ENCODE measurements at places on chromosomes 7 and 10.
A peak's percentile ranks its signal among the peaks of the same experiment; 100 is the strongest.

GRCh38 chr7:121003986-121004685 is 15.6 kb downstream of the CPED1 start:
- peak; percentile 17 for DNase-seq

- no peak for DNase-seq
Observed at GRCh38 chr7:111103678-111104274, 12.8 kb downstream of the LRRN3 start.

DNA sequence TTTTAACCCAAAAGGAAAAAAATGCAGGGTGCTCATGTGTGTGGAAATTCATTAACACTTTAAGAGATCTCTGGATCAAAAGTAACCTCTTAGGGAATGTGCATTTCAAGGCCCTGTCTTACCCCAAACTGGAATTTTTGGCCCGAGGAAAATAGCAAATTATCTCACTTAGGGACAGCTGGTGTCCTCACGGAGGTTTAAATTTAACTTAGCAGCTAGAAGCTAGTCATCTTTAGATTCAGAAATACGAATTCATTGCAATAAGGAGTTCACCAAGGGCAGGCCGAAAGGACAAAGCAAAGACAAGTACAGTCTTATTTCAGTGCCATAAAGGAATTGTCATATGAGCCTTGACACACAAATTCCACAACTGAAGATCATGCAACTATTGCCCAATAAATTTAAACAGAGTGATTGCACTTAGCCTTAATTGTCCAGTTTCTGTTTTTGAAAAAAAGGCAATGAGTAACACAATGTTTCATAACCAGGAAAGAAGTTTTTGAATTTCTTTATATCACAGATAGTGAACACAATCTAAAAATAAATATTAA is 22.4 kb upstream of the SEMA3C start:
- DNase-seq, result no peak

- no peak for DNase-seq
Observed at GRCh38 chr10:63773106-63773505, 251.9 kb downstream of the REEP3 start.

DNA sequence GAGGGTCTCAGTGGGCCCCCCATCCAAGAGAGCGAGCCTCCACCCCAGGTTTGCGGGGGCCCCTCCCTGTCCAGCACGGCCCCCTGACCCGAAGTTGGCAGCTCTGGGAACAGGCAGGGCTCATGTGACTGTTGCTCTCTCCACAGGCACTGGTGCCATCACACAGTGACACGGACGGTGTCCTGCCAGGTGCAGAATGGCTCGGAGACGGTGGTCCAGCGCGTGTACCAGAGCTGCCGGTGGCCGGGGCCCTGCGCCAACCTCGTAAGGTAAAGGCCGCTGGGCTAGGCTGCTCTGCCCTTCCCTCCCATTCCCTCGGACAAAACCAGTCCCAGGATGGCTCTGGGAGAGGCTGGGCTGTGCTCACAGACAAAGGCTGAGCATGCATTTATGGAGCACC is 57.2 kb downstream of the COL26A1 start:
- no peak for DNase-seq

DNA sequence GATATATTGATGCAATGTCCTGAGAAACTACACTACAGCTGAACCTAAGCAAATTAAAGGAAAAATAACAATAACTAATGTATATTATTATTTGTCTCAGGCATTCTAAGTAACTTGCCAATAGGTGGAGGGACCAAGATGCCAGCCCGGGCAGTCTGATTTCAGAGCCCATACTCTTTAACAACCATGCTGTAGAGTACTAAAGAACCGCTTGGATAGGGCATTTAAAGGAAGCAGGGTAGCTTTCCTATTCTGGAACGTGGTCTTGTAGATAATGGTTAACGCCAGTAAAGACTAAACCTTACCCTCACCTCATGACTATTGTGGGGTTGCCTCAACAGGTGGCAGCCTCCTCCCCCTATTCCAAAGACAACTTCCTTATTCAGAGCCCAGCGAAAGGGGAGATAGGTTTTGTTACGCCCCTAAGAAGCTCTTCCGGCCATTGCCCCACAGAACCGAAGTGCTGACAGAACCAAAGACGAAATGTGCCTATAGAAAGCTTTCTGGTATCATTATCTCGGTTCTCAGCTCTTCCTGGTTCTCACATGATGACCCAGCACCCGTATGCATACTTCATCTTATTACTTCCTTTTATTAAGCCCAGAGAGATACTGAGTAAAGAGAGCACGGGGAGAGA is 707 bp upstream of the C1GALT1 start:
- no peak for DNase-seq

- no peak for DNase-seq
Observed at GRCh38 chr10:15316145-15316544, 54.9 kb downstream of the FAM171A1 start.

- no peak for DNase-seq
Observed at GRCh38 chr7:112290065-112290464, 83.6 kb downstream of the ZNF277 start.

GRCh38 chr7:69981646-69982045 is 383.4 kb downstream of the AUTS2 start:
- no peak for DNase-seq

DNA sequence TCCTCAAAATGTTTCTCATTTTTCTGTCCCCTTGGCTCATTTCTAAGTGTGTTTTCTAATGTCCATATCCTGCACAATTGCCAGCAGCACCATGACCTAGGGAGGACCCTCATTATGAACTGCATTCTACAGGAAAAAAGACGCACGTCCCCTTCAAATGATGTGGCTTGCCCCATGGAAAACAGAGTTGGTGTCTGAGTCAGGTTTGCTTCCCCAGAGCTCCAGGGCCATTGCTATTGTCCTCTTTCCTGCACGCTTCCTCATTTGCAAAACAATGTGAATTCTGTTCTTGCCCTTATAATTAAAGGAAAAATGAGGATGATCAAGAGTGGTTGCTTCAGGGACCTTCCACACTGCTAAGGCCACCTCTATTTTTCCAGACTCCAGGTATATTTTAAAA is 14.7 kb upstream of the ASB4 start:
- no peak for DNase-seq

DNA sequence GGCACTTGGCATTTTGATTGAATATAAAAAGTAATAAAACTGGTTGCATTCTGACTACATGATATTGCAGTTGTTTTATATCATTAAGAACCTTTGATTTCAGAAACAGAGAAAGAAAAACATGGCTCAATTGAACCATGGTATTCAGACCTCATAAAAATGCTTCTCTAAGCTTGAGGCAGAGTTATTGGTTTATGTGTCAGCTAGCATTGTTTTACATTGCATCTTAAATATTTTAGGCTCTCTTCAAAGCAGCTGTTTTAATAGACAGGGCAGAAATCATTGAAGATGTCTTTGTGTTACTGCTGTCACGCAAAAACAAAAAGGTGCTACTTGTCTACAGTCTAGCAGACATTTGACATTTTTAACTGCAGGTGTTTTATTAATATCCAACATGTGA is 299.2 kb downstream of the EXOC4 start:
- no peak for DNase-seq

DNA sequence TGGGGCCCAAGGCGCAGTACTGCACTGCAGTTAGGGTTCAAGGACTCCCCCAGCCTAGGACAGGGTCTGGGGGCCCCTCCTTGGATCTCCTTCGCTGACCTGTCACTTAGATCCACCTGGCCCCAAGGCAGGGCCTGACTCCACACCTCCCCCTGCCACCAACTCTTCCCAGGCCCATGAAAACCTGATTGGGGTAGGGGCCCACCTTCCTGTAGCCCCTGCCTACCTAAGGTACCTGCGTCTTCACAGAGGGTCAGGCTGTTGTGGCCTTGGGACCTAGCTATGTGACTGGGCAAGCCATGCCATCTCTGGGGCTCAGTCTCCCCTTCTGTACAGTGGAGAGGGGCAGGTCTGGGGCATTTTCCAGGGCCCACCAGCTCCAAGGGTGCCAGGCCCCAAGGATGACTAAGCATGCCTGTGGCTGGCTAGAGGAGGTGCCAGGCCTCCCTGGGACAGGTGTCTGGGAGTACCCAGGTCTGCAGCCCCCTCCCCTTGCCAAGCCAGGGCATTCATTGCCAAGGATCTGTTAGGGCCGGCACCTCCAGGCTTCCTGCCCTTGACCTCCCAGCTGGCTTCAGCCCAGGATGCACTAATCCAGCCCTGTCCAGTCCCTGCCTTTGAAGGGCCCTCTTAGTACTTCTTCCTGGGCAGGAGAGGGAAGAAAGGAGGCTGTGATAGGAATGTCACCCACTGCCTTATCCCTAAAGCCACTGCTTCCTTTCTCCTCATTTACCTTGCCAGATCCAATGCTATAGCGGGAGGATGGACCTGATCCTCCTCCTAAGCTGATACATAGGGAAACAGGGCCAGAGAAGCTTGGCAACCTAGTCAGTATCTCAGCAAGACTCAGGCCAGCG is 1.3 kb downstream of the LIMK1 start:
- DNase-seq, result no peak

GRCh38 chr10:103021900-103022293 is 103.8 kb downstream of the CNNM2 start:
- no peak for DNase-seq

GRCh38 chr7:150447966-150448788 is 2.3 kb upstream of the GIMAP8 start:
- no peak for DNase-seq

- DNase-seq, result no peak
Observed at GRCh38 chr7:120725376-120726039, 132.4 kb downstream of the TSPAN12 start.

GRCh38 chr10:132605390-132605789 is 67.8 kb downstream of the INPP5A start:
- no peak for DNase-seq

DNA sequence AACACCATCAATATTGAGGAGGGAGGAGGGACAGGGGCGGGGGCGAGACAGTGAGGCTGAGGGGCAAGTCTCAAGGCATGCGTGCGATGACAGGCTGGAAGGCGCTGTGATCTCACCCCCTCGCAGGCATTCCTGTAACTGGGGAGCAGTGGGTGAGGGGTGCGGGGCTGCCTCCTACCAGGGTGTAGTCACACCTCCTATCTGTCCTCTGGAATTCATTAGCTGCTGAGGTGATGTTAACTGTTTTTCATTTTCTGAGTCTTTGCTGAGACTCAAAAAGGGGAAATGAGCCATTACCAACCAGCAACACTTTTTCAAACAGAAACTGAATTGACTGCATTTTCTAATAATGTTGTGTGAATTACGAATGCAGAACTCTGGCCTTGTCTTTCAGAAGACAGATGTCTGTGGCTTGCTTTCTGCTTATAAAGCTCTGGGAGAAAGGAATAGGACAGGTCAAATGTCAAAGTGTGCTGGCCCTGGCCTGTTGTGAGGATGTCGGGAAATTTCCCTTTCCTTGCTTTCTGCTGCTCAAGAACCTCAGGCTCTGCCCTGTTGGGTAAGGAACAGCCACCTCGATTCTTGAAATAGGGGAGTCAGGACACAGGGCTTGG is 23.7 kb upstream of the CDH23 start:
- no peak for DNase-seq

- peak; percentile 59 for DNase-seq
Observed at GRCh38 chr7:157690833-157691585, 354.2 kb downstream of the DNAJB6 start.

DNA sequence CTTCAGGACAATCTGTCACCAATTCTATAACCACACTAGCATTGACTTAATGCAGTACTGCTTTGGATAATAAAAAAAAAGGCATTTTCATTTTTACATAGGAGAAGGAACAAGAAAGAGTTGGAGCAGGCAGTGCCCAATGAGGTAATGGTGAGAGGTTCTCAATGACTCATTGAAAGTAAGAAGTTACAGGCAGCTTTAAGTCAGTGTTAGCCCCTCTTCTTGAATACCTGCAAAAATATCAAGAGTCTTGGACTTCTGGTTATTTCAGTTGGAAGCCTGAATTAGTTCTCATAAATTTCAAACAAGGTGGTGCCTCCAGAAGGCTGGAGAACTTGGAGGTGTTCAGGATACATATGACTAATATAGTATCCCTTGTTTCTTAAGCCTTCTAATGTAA is 422.5 kb downstream of the HTR7 start:
- DNase-seq, result no peak

- no peak for DNase-seq
Observed at GRCh38 chr10:129400426-129400825, 66.6 kb upstream of the MGMT start.

GRCh38 chr7:2313450-2314208 is 612 bp downstream of the SNX8 start:
- DNase-seq, result no peak

DNA sequence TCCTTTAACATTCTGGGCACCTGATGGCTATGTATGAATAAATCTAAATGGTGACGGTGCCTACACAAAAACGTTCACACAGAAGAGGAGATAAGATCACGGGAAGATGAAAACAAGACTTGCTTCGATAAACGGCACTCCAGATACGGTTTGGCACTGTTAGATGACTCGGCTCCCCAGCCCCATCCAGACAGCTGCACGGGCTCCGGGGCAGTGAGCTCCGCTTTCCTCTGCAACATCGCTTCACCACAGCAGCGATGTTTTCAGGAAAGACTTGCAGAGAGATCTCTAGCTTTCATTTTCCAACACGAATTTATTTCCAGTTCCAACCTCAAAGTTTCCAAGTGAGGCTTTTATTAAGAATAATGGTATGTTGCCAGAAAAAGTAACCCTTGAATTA is 132.1 kb downstream of the KLF6 start:
- DNase-seq, result no peak

- DNase-seq, result no peak
Observed at GRCh38 chr10:28217848-28218247, 85.0 kb downstream of the MPP7 start.

GRCh38 chr7:129347330-129347729 is 86.9 kb upstream of the STRIP2 start:
- no peak for DNase-seq

DNA sequence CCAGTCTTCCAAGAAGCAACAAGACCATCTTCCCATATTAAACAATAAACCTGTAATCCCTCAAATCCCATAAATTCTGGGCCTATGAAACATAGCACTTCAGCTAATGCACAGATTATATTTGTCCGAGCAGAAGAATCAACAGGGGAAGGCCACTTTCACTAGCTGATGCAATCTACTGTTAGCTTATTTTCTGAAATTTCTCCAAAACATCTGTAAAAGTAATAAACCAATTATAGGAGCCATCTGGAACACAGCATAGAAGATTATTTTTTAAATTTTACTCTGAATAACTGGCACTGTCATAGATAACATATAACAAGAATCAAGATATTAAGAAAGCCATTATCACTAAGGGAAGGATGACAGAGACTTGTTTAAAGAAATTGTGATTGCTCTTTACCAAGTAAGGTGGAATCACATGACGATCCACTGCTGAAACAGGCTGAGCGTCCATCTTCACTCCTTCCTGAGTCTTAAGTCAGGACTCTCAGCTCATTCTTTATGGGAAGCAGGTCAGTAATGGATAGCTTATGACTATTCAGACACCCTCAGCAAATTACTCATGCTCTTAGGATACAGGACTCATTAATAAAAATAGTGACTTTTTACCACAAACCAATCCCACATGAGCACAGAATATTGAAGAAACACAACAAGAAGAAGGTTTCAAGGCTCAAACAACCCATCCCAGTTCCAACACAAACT is 719.5 kb downstream of the XPNPEP1 start:
- no peak for DNase-seq

DNA sequence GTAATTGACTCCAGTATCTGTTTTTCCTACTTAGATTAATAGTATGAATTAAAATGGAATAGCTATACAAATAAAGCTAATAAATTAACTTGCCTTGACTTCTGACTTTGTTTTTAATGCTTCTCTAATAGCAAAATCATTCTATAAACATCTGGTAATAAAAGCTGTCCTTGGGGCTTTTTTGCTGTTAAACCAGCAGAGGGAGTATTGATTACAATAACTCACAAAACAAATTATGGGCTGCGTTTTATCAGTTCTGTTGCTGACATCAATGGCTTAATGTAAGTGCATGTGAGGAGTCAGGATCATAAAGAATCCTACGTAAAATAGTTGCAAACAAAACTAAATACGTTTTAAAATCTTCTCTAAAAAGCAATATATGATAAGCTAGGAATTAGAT is 667.8 kb downstream of the PCDH15 start:
- peak; percentile 3 for DNase-seq
